Smooth muscle cell of the umbilical artery (primary cell): ENCODE measurements at places on chromosomes 3 and 15. TPM values are rescaled to one million over a fixed set of nuclear protein-coding genes. Genes with fewer than 3 reads are reported as not detected.

BRK1 gene
- 89.8 and 101 TPM in 2 replicates for total RNA-seq

GOLGA8N gene
- 3.5 and 4.8 TPM in 2 replicates for total RNA-seq

P2RY12 gene
- total RNA-seq, result not detected in 2 replicates

ULK3 gene
- 14.0 and 23.5 TPM in 2 replicates for total RNA-seq

LEO1 gene
- 34.7 and 49.9 TPM in 2 replicates for total RNA-seq

CHST2 gene
- total RNA-seq, result 11.9 and 18.5 TPM in 2 replicates

ITIH1 gene
- not detected in 2 replicates for total RNA-seq

CISH gene
- total RNA-seq, result 0.30 and 0.51 TPM in 2 replicates

VWA5B2 gene
- total RNA-seq, result not detected in 2 replicates

EID1 gene
- 281 and 374 TPM in 2 replicates for total RNA-seq

TRIM42 gene
- total RNA-seq, result not detected in 2 replicates

GOLGA8J gene
- not detected in 2 replicates for total RNA-seq

ECE2 gene
- not detected in 2 replicates for total RNA-seq

DLEC1 gene
- under 0.01 and 0.09 TPM in 2 replicates for total RNA-seq

TMEM45A gene
- total RNA-seq, result 53.7 and 107 TPM in 2 replicates
